ENCODE measurements at places on chromosomes 2 and 18. TPM values are rescaled to one million over a fixed set of nuclear protein-coding genes. Genes with fewer than 3 reads are reported as not detected.

Gene FBLN7
- total RNA-seq, result not detected

Gene CRYGC
- not detected for total RNA-seq

Gene RIT2
- total RNA-seq, result not detected

Gene CRYBA2
- not detected for total RNA-seq

Gene SPEG
- total RNA-seq, result 2.3 TPM

Gene STK11IP
- total RNA-seq, result 14.7 TPM

Gene FOXI3
- 0.66 TPM for total RNA-seq

Gene PKDCC
- total RNA-seq, result 15.1 TPM

Gene HJURP
- 25.0 TPM for total RNA-seq
